Activated CD4-positive, alpha-beta T cell treated with anti-CD3 and anti-CD28 coated beads, Interleukin-2, amount 50 U/mL, for 24 hours (primary cell): ENCODE measurements at places on chromosomes 12 and 14.
A peak's percentile ranks its signal among the peaks of the same experiment; 100 is the strongest.

- DNase-seq: no peak
These were observed 13.8 kb upstream of the DGLUCY start for GRCh38 chr14:91100102-91100501.

DNA sequence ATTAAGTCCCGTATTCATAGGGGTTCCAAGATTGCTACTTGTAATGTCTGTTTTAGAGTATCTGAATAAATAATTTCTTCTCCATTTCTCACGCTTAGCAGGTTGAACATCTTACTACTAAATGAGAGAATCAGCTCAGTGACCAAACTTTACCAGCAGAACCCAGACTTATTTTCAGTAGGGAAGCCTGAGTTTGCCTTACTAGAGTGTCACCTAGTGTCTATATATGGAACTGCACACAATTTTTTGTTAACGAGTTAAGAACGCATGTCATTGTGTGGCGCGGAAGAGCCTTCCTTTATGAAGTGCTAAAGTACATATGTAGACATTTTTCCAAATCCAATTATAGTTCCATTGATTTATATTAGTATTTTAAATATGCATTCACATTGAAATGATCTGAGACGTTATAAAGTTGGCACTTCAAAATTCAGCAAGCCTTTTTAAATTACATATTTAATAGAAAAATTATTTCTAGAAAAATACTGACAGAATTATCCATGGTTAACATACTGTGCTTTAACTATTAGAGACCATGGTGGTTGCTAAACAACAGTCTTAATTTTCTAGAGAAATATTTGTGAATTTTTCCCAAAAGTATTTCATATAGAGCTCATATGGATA is 88.3 kb downstream of the RPS29 start:
- peak; percentile 12 for DNase-seq

GRCh38 chr14:72692696-72693095 is 201.2 kb downstream of the DPF3 start:
- no peak for DNase-seq

DNA sequence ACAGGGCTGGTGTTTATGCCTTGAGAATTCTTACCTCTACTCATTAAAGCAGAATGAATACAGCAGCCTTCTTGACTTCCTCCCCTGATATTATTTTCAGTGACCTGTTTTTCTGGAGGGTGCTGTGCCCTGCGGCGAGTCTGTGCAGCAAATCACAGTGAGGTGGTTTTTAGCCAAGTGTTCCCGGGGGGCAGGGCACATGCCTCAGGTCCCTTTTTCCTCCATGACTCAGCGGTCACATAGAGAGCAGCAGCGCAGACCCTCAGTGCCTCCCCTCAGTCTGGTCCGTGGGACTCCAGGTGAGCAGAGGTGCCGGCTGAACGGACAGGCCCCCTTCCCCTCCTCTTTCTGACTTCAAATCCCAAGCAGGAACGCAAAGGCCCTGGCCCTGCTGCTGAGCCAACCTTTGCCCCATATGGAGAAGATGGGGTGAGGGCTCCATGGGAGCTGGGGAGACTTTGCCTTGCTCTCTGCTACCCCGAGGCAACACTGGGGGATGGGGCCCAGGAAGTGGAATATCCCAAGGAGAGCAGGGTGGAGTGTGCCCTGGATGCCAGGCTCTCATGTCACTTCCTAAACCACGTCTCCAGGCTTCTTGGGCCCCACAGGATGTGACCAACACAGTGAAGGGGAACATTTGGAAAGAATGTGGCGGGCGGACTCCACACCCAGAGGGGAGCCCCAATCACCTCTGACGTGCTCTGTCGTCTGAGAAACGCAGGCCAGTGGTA is 90.0 kb downstream of the DHRS2 start:
- DNase-seq: no peak

DNA sequence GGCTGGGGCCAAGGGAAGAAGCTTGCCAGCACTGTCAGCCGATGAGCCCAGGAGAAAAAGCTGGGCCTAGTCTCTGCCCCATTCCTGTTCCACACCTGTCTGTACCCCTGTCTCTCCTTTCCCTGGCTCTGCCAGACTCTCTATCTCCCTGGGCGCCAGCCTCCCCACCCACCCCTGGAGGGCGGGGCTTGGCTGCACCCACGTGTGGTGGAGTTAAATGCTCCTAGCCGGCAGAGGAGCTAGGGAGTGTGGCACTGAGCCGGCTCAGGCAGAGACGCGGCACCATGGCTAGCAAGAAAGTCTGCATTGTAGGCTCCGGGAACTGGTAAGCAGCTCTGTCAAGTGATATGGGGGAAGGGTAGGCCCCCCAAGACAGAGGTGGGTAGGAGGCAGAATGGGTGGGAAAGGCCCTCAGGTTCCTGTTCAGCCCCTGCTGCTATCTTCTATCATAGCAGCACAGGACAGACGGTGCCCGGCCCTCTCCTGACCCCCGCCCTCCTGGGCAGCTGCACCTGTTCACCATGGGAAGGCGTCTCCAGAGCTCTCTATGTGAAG is at the start of gene GPD1:
Gene GPD1, plus strand, starts transcription at position 242 of the 555 bp plus-strand sequence. Its CDS starts 43 bp downstream, at position 285.
- DNase-seq: no peak
